Activated naive CD8-positive, alpha-beta T cell treated with anti-CD3 and anti-CD28 coated beads for 36 hours (primary cell): ENCODE measurements at places on chromosomes 6 and 20. TPM values are rescaled to one million over a fixed set of nuclear protein-coding genes. Genes with fewer than 3 reads are reported as not detected.
A peak's percentile ranks its signal among the peaks of the same experiment; 100 is the strongest.

DNA sequence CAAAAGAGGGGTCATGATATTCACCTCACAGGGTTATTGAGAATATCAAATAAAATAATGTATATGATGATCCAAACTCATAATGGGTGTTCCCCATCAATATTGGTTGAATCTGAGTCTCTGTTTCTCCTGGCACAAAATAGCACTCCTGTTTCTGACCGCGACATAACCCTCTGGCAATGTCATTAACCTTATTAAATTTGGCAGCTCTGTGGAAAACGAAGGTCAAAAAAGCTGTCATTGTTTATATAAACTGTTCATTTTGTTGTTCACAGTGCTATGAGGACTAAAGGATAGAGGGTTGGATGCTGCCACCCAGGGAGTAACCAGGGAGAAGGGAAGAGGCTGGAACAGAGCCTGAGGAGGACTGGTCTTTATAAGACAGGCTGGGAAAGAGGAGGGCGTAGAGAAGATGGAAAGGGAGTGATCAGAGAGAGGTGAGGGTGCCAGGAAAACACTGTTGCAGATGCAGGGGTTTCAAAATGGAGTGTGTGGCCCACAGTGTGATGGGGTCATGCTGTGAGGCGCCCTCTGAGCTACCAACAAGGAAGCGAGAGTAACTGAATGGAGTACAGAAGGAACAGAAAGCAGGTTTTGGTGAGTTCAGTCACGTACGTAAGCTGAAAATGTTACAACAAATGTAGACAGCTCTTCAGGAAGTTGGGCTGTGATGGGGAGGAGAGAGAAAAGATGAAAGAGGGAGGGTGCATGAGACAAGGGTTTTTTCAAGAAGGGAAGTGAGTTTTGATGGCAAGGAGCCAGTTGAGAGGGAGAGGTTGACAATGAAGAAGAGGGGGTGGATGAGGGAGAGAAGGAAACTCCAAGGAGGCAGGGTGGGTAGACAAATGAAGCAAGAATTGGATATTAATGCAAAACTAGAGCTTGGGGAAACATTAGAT, 251.6 kb upstream of the TAB2 start:
- DNase-seq = no peak

DNA sequence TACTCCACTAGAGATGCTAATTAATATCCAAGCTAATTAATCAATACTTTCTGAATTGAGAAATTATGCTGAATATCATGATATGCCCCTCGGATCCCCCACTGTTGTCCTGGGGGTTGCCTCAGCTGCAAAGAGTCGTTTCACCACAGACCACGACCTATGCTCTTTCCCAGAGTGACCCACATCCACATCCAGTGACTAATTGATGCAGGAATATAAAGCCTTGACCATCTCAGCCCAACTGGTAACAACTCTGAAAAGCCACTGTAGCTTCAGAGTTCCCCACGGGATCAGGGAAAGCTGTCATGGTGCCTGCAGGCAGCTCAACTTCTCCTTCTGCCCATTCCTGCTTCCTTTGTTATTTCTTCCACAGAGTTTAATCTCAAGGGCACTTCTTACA, 116.9 kb downstream of the RWDD2A start:
- DNase-seq = no peak

- peak; percentile 92 for DNase-seq
These were observed at the start of gene FKBP1A for GRCh38 chr20:1392693-1393506. FKBP1A (minus strand) TSS chr20:1393054; CDS start chr20:1392998, 56 bp downstream.

- DNase-seq = no peak
These were observed 741.4 kb downstream of the HACE1 start for GRCh38 chr6:104118274-104118673.

GRCh38 chr20:47272893-47273590, 83.5 kb downstream of the ZMYND8 start:
- peak; percentile 40 for DNase-seq

DNA sequence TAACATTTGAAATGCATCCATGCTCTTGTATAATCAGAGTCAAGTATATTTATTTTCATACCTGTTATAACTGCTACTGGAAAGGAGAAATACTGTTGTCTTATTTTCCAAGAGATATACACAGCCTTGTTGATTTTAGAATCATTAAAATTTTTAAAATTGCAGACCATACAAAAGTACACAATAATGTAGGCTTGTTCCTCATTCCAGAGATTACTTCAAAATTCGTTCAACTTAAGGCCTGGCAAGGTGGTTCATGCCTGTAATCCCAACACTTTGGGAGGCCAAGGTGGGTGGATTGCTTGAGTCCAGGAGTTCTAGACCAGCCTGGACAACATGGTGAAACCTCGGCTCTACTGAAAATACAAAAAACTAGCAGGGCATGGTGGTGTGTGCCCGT, 6.1 kb downstream of the RNF114 start:
- DNase-seq = no peak

DNA sequence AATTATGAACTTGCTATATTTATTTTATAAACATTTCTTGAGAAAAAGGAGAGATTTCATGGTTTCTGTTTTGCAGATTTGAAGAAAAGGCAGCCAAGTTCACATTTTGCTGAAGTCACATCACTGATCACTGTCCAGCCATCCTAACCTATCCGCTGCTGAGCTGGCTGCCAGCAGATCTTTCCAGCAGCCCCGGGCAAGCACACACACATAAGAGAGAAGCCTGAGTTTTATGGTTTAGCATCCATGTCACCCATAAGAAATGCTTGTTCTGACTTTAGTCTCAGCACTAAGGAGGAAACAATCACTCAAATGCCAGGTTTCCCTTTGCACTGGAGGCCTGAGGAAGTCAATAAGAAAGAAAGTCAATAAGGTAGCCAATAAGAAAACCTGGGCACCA, 287.1 kb downstream of the SMOC2 start:
- no peak for DNase-seq

GRCh38 chr6:11497881-11498280, 39.7 kb upstream of the TMEM170B start:
- no peak for DNase-seq

GRCh38 chr20:9359561-9360308, 154.7 kb upstream of the LAMP5 start:
- no peak for DNase-seq

GRCh38 chr20:9172851-9173250, 104.0 kb downstream of the PLCB4 start:
- DNase-seq = no peak

GRCh38 chr6:162963861-162964260, 236.1 kb downstream of the PACRG start:
- DNase-seq = no peak

GRCh38 chr20:52798124-52798523, 174.0 kb upstream of the TSHZ2 start:
- DNase-seq = no peak

- DNase-seq = no peak
These were observed 3.8 kb downstream of the ADRM1 start for GRCh38 chr20:62306414-62307187.

Gene FNDC11
- 0.10 TPM for total RNA-seq

Gene SOBP
- 2.1 TPM for total RNA-seq

Gene RSPH4A
- total RNA-seq = 0.44 TPM

Gene XKR7
- 0.04 TPM for total RNA-seq

Gene PTGIS
- 0.08 TPM for total RNA-seq

Gene ARMC2
- total RNA-seq = 3.4 TPM
